Smooth muscle cell of trachea (primary cell): ENCODE measurements at places on chromosomes 7 and 10. TPM values are rescaled to one million over a fixed set of nuclear protein-coding genes. Genes with fewer than 3 reads are reported as not detected.

Gene GDF10
- total RNA-seq: 44.9 and 178 TPM in 2 replicates

Gene MMRN2
- total RNA-seq: 3.6 and 4.8 TPM in 2 replicates

Gene TUBB8
- total RNA-seq: 0.15 TPM in 1 of 2 replicates, not detected in the other

Gene ANLN
- total RNA-seq: 15.7 and 122 TPM in 2 replicates

Gene OPN4
- total RNA-seq: not detected in 2 replicates

Gene PCLO
- under 0.01 and 0.33 TPM in 2 replicates for total RNA-seq

Gene CDC123
- total RNA-seq: 124 and 126 TPM in 2 replicates

Gene NPFFR1
- under 0.01 TPM in 1 of 2 replicates, not detected in the other for total RNA-seq

Gene ARHGAP22
- total RNA-seq: 60.2 and 70.8 TPM in 2 replicates

Gene ZNF786
- 4.2 and 7.1 TPM in 2 replicates for total RNA-seq

Gene LBX1
- total RNA-seq: not detected in 2 replicates

Gene CFAP46
- total RNA-seq: 0.50 and 1.5 TPM in 2 replicates

Gene LAMB1
- total RNA-seq: 478 and 504 TPM in 2 replicates

Gene FBXL13
- 0.99 and 1.5 TPM in 2 replicates for total RNA-seq

Gene DLX6
- total RNA-seq: not detected in 2 replicates

Gene MYO1G
- total RNA-seq: under 0.01 TPM in 1 of 2 replicates, not detected in the other

Gene SPDYE2B
- not detected in 2 replicates for total RNA-seq

Gene CUBN
- total RNA-seq: 3.3 and 3.6 TPM in 2 replicates

Gene AOC1
- total RNA-seq: not detected in 2 replicates

Gene CCNJ
- total RNA-seq: 2.8 and 4.6 TPM in 2 replicates

Gene LRRD1
- total RNA-seq: 0.15 TPM in 1 of 2 replicates, not detected in the other

Gene SEM1
- total RNA-seq: 28.7 and 43.5 TPM in 2 replicates

Gene ETV1
- 19.2 and 45.4 TPM in 2 replicates for total RNA-seq

Gene ZDHHC6
- 24.1 and 29.1 TPM in 2 replicates for total RNA-seq

Gene GPR37
- total RNA-seq: 1.7 and 4.5 TPM in 2 replicates

Gene CALHM1
- total RNA-seq: not detected in 2 replicates

Gene COL26A1
- total RNA-seq: not detected in 2 replicates

Gene CAMK2B
- 0.15 and 0.33 TPM in 2 replicates for total RNA-seq

Gene PTF1A
- not detected in 2 replicates for total RNA-seq

Gene PDE1C
- total RNA-seq: 0.29 and 0.50 TPM in 2 replicates

Gene PRLHR
- total RNA-seq: not detected in 2 replicates

Gene ATP6V0A4
- not detected in 2 replicates for total RNA-seq

Gene FEZF1
- not detected in 2 replicates for total RNA-seq

Gene GARIN1A
- total RNA-seq: 1.5 TPM in 2 replicates

Gene NKX1-2
- under 0.01 TPM in 1 of 2 replicates, not detected in the other for total RNA-seq

Gene NEUROD6
- not detected in 2 replicates for total RNA-seq

Gene HMX3
- total RNA-seq: not detected in 2 replicates

Gene CHAT
- total RNA-seq: not detected in 2 replicates
